ENCODE measurements at places on chromosomes 13 and 19. TPM values are rescaled to one million over a fixed set of nuclear protein-coding genes. Genes with fewer than 3 reads are reported as not detected.

- no peaks in the 10 kb centered on the region for H3K27me3 ChIP-seq
- peaks cover 21% of the 10 kb centered on the region for H3K36me3 ChIP-seq
- no peaks in the 10 kb centered on the region for H3K4me1 ChIP-seq
- H3K4me3 ChIP-seq, result no peak overlapping the region
Observed at GRCh38 chr13:39676315-39676876, 20.9 kb downstream of the COG6 start.

The RGS9BP gene
- 0.03 TPM for polyA plus RNA-seq

GRCh38 chr19:35202722-35203688 is 25.5 kb downstream of the FAM187B start:
- no peaks in the 10 kb centered on the region for H3K27me3 ChIP-seq
- no peaks in the 10 kb centered on the region for H3K4me1 ChIP-seq
- H3K27ac ChIP-seq, result no peak overlapping the region
- H3K4me3 ChIP-seq, result no peak overlapping the region

The KLK14 gene
- polyA plus RNA-seq, result 0.12 TPM

DNA sequence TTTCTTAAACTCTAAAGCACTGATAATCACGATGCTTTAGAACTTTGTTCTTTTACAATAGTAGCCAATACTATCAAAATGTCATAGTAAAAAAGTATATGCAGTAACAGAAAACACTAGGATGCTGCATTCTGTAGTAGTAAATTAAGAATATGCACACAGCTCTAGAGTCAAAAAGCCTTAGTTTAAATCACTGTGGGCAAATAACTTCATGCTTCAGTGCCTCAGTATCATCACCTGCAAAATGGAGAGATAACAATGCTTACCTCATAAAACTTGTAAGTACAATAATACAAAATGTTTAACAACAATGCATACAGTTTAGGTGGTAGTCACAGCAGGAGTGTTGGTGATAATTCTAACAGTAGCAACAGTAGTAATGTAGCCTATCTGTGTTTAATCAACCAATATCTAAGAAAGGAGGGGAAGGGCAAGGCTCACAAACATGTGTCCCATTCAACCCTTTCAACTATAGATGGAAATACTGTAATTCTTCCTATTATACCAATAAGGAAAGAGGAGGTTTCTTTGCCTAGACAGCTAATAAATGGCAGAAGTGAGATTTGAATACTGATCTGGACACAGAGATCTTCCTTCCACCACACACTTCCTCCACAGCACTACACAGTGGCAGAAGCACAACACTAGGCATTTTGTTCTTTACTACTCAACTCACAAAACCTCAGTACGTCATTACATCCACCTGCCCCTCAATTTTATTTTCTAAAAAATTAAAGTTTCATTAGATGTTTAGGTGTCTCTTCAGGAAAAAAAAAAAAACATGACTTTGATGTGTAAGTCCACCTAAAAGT is 4.6 kb downstream of the RBM26 start:
- H3K27me3 ChIP-seq, result no peaks in the 10 kb centered on the region
- H3K4me3 ChIP-seq, result no peak overlapping the region
- no peak overlapping the region for H3K27ac ChIP-seq
- no peak for DNase-seq
- H3K4me1 ChIP-seq, result peaks cover 8% of the 10 kb centered on the region
- peaks cover 17% of the 10 kb centered on the region for H3K36me3 ChIP-seq

DNA sequence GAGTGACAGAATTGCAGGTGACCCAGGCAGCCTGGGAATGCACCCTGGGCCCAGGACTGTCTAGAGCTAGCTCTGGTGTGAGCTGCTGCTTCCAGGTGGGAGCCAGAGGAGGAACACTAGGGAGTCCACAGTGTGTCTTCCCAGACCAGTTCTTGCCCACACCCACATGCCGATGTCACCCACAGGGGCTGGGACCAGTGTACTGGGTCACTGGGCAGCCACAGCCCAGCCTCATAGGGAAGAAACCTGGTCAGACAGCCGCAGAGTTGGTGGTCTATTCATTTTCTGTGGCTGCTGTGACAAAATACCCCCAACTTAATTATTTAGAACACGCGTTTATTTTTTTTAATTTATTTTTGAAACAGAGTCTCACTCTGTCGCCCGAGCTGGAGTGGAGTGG is 3.1 kb downstream of the RNF225 start:
- peaks cover 29% of the 10 kb centered on the region for H3K27me3 ChIP-seq
- H3K4me1 ChIP-seq, result peaks cover 17% of the 10 kb centered on the region
- DNase-seq, result no peak

The PSPN gene
- polyA plus RNA-seq, result 2.5 TPM

- no peak overlapping the region for H3K4me3 ChIP-seq
- H3K4me1 ChIP-seq, result no peaks in the 10 kb centered on the region
- no peaks in the 10 kb centered on the region for H3K27me3 ChIP-seq
- H3K36me3 ChIP-seq, result no peaks in the 10 kb centered on the region
Observed at GRCh38 chr19:7337380-7338194, 11.2 kb upstream of the ARHGEF18 start.

- H3K4me1 ChIP-seq, result peaks cover 3% of the 10 kb centered on the region
- peaks cover 36% of the 10 kb centered on the region for H3K36me3 ChIP-seq
- H3K27me3 ChIP-seq, result no peaks in the 10 kb centered on the region
- no peak overlapping the region for H3K27ac ChIP-seq
- no peak overlapping the region for H3K4me3 ChIP-seq
- no peak for DNase-seq
Observed at GRCh38 chr19:5632241-5632612, 9.3 kb downstream of the SAFB start.
